Esophagus (tissue), 2 donors: ENCODE measurements at places on chromosomes 12 and 14. TPM values are rescaled to one million over a fixed set of nuclear protein-coding genes. Genes with fewer than 3 reads are reported as not detected.

ATP23 gene
- 11.0 TPM for polyA plus RNA-seq

C12orf50 gene
- polyA plus RNA-seq: not detected

PTPRQ gene
- polyA plus RNA-seq: 0.20 TPM

RPL10L gene
- not detected for polyA plus RNA-seq

UNC119B gene
- 4.9 TPM for polyA plus RNA-seq

ERP27 gene
- polyA plus RNA-seq: 0.51 TPM

OR4E2 gene
- not detected for polyA plus RNA-seq

TIGAR gene
- 5.3 TPM for polyA plus RNA-seq

SMOC1 gene
- 0.04 TPM for polyA plus RNA-seq

TMEM121 gene
- 1.3 TPM for polyA plus RNA-seq

PLA2G1B gene
- polyA plus RNA-seq: 0.57 TPM

CLEC1A gene
- 1.4 TPM for polyA plus RNA-seq

LPAR5 gene
- polyA plus RNA-seq: 19.3 TPM

KIF5A gene
- polyA plus RNA-seq: 0.12 TPM

CHD8 gene
- polyA plus RNA-seq: 27.2 TPM

CD4 gene
- polyA plus RNA-seq: 1.4 TPM

MIPOL1 gene
- polyA plus RNA-seq: 1.5 TPM

MANSC1 gene
- 13.7 TPM for polyA plus RNA-seq

GUCY2C gene
- 0.39 TPM for polyA plus RNA-seq

PARPBP gene
- 7.0 TPM for polyA plus RNA-seq

CIPC gene
- polyA plus RNA-seq: 12.0 TPM

NKX2-1 gene
- not detected for polyA plus RNA-seq

ZFYVE26 gene
- polyA plus RNA-seq: 5.1 TPM

RNFT2 gene
- 0.28 TPM for polyA plus RNA-seq

KRT73 gene
- not detected for polyA plus RNA-seq

RHEBL1 gene
- polyA plus RNA-seq: 0.24 TPM

FGF23 gene
- polyA plus RNA-seq: not detected

TAS2R31 gene
- polyA plus RNA-seq: 0.09 TPM

SMCO2 gene
- polyA plus RNA-seq: 0.66 TPM

LACRT gene
- not detected for polyA plus RNA-seq

GON7 gene
- polyA plus RNA-seq: 10.8 TPM

ARHGEF40 gene
- 3.0 TPM for polyA plus RNA-seq

GPR68 gene
- polyA plus RNA-seq: 4.8 TPM

CCT2 gene
- polyA plus RNA-seq: 50.5 TPM

NEUROD4 gene
- polyA plus RNA-seq: not detected

GLI1 gene
- polyA plus RNA-seq: 0.16 TPM

REP15 gene
- 1.6 TPM for polyA plus RNA-seq
